ENCODE measurements at places on chromosomes 16 and 17.
A peak's percentile ranks its signal among the peaks of the same experiment; 100 is the strongest.

DNA sequence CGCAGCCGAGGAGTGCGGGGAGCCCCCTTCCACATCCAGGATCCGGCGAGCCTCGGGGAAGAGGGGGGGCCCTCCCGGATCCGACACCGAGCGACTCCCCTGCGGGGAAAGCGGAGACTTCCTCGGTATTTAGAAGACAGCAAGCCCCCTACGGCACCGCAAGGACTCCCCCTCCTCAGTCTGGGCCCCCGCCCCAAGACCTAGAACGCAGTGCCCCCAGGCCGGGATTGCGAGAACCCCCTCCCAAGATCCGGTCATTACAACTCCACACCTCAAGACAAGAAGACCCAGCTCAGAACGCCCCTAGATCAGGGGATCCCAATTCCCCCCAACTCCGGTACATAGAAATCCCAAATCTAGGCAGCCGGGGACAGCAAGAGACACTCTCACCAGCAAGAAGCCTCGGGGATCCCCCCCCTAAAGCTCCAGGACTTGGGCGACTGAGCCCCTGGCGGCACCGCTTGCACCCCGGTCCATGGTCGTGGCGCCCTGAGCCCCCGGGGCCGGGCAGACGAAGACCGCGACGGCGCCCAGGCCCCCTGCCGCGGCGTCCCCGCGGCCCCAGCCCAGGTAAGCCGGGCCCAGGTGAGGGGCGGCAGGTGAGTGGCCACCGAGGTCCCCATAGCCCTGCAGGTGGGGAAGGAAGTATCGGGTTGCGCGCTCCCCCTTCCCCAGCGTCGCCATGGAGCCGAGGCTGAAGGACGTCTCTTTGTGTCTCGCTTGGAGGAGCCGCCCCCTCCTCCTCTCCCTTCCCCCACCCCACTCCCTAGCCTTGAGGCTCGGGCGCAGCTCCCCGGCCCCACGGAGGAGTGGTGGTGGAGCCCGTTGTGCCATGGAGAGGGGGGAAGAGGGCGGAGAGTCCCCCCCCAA lies 641 bp downstream of the SBK1 start:
- peak; percentile 64 for DNase-seq

DNA sequence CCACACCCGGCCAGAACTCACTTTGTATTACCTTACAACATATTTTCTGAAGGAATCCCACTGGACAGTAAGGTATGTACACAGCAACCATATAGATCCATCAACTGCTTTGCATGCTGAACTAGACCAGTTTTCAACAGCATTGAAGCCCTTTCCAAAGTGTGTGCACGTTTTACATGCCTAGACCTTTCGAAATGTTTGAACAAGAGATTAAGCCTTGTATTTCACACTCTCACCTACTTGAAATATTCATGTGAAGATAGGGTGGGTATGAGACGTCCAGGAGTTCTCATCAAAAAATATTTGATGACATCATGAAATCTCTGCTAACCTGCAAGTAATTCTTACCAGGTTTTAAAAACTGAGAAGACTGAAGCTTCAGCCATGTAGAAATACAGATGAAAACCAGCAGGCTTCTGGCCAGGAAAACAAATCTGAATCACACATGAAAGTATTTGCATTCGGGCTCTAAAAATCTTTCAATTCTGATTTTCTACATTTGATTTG lies 387.0 kb upstream of the PSMD7 start:
- DNase-seq: no peak

DNA sequence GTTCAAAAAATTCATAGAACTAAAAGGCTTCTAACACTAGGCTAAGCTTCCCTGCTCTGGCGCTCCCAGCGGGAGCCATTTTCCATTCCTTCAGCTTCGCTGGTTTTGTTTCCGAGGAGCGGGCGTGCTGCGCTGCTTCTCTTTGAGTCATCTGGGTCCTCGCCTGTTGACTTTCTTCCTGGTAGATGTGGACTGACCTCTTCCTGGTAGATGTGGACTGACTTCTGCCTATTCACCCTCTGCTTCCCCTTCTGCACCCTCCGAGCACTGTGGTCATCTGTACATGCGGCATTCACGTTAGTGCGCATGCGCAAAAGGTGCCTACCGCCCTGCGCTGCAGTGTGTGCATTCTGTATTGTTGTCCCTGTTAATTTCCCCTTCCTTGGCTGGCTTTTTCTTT lies 40.8 kb upstream of the SEC14L1 start:
- DNase-seq: no peak

DNA sequence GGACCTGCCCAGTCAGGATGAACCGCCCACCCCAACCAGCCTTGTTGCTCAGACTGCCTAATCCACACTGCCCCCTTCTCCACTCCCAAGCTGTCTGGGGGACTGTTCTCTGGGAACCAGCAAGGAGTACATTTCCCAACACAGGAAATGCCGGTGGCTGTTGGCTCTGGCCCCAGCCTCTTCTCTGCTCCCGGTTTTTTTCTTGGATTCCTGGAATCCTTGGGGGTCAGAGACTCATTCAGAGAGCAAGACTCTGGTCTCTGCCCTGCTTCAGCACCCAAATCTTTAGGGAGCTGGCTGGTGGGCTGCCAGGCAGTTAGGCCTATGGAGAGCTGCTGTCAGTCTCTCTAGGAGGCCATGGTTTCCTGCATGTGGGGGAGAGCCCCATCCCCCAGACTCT lies 10.8 kb upstream of the MTMR4 start:
- no peak for DNase-seq

- DNase-seq: no peak
Observed at GRCh38 chr16:46871597-46871996, 12.6 kb upstream of the GPT2 start.

DNA sequence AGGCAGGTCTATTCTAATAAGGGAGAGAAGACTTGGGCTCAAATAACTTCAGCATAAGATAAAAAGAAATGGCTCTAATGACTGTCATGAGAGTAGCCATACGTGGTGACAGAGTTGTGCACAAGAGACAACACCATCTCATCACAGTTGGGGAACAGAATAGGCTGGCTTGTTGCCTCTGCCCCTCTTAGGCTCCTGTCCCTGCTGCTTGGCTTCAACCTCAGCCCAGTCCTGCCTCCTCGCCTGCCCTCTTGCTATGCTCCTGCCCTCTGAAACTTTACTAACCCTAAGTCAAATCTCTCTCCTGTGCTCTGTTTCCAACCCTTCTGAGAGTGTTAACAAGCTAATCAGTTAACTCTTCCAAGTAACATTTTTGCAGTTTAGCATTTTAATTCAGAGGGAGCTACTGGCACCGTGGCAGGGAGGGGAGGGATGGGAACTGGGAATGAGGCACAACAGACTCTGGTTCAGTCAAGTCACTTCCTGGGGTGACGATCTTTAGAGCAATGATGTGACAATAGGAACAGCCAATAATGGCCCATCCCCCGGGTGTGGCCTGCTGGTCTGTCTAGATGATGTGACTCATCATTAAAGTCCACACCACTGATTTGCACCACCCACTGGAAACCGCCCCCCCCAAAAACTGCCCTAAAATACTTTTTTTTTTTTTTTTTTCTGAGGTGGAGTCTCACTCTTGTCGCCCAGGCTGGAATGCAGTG lies 35.5 kb downstream of the DNAH17 start:
- no peak for DNase-seq

DNA sequence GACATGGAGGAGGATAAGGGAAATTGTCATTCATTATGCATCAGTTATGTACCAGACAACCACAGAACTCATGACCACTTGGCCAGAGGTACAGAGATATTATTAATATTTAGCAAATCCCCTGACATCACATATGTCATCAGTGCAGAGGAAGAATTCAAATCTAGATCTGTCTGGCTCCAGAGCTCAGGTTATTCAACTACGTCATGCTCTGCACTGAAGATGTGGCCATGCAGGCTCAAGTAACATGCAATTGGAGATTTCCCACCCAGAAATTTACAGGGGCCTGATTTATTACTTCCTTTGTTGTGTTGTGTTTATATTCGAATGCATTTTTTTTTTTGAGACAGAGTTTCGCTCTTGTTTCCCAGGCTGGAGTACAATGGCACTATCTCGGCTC lies 224.3 kb downstream of the HS3ST4 start:
- no peak for DNase-seq

GRCh38 chr17:29574732-29575510 lies 6.4 kb downstream of the TP53I13 start:
- DNase-seq: no peak

- no peak for DNase-seq
Observed at GRCh38 chr16:78105517-78105916, 6.1 kb downstream of the WWOX start.

- DNase-seq: no peak
Observed at GRCh38 chr17:40614431-40615067, 33.1 kb downstream of the SMARCE1 start.

GRCh38 chr17:83180264-83180995 lies 101.0 kb downstream of the METRNL start:
- no peak for DNase-seq

- DNase-seq: no peak
Observed at GRCh38 chr17:63697341-63698286, 2.3 kb downstream of the LIMD2 start.

DNA sequence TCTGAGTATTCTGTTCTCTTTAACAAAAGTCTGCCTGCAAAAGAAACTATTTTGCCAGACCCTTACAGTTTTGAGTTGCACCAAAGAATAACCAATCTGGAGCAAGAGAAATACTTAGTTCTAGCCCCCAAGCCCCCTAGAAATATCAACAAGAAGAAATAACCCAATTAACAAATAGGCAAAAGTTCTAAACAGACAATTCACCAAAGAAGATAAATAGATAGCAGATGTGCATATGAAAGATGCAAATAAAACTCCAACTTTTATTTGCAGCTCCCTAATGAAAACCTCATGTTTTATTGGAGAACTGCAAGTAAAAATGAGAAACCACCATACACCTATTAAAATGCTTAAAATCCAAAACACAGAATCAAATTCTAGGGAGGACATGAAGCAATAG lies 1308.0 kb downstream of the CDH11 start:
- DNase-seq: no peak

DNA sequence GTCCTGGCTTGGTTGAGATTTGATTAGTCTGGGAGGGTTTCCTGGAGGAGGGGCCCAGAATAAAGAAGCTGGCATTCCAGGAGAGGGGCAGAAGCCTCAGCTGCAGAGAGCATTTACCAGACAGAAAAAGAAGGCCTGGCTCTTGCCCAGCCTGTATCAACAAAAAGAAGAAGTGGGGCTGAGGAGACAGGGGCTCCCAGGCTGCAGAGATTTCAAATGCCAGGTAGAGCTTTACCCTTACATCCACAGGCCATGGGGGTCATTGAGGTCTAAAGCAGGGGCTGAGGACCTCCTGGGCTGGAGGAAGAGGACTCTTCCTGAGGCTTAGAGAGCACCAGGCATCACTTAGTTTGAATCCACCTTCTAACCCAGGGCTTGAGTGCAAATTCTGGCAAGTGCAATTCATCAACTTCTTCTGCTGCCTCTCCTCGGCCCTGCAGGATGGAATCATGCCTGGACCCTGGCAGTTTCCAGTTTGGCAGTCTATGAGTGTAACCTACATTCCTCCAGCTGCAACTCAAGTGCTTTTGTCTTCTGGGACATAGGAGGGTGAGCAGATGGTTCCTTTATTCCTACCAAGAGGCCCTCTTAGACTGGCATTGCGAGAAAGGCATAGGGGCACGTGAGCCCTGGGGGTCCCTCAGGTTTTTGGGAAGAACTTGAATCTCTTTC lies 15.3 kb downstream of the CA7 start:
- no peak for DNase-seq

DNA sequence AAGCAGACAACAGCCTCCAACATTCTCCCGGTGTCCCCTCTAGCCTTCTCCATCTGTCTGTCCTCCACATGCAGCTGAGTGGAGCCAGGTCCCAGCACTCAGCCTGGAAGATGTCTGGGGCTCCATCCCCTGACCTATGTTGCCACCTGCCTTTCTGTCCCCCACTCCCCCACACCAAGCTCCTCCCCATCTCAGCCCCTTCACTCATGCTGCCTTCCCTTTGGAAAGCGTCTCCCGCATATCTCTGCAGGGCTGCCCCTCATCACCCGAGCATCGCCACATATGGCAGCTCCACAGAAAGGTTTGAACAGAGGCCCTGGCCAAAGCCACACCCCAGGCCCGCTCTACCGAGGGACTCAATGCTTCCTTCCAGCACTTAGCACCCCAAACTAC lies 24.2 kb downstream of the NSMCE1 start:
- DNase-seq: no peak

- no peak for DNase-seq
Observed at GRCh38 chr17:79798299-79799173, 1.7 kb upstream of the CBX8 start.

DNA sequence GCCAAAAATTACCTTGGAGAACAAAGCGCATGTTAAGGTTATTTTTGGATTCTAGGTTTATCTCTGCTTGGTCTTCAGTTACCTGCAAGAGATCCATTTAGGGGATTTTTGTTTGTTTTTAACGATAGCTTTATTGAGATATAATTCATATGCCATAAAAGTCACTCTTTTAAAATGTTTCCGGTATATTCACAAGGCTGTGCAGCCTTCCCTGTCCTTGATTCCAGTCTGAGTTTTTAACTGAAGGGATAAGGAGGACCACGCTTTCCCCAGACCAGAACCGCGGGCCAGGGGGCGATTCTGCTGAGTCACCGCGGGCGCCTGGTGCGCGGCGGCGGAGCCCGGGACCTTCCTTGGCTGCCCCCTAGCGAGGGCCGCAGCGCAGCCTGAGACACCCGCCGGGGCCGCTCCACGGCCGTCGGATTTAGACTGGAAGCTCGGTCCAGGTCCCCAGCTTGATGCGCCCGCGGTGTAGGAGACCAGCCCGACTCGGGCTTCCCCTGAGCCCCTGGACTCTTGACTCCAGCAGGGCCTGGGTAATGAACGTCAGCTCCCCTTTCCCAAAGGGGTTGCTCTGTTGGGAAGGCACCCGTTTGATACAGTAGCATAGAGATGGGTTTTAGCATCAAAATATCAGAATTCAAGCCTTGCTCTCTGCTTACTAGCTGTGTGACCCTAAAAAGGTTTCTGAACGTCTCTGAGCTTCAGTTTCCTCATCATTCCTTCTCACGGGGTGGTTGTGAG lies 50.0 kb upstream of the STH start:
- DNase-seq: no peak

GRCh38 chr16:64217789-64218535 lies 903.9 kb downstream of the CDH11 start:
- no peak for DNase-seq

GRCh38 chr16:49345829-49346228 lies 27.8 kb upstream of the C16orf78 start:
- DNase-seq: no peak

All from NCI-H2171 (cell line).